ENCODE measurements at places on chromosomes 1 and 21.

DNA sequence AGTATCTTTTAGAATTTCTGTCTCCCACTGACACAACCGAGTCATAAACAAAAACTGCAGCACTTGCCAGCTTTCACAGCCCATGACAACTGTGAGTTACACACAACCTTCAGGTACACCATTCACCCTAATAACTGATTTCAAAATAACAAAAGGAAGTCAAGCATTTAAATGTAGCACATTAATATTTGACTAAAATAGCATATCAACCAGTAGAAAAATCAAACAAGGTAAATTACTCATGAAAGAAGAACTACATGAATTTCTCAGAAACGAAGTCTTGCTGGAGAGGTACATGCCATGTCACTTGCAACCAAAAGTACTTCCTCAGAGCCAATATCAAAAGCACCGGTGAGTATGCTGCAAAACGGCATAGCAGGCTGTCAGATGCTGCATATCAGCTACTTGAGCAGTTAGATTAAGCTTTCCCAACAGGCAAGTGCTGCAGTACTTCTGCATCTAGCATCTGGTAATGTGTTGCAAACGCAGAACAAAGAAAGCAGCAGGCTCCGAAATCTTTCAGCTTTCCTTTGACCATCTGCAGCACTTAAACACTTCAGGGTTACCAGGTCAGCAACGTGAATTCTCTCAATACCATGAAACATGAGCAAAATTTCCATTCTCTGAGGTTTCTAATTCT is 223.2 kb downstream of the SMYD3 start:
- H3K36me3 ChIP-seq = no peaks in the 10 kb centered on the region
- DNase-seq = no peak
- H3K4me3 ChIP-seq = no peak overlapping the region
- H3K27me3 ChIP-seq = no peaks in the 10 kb centered on the region

- DNase-seq = no peak
- no peak overlapping the region for H3K4me3 ChIP-seq
- peaks cover 17% of the 10 kb centered on the region for H3K36me3 ChIP-seq
- H3K27ac ChIP-seq = no peak overlapping the region
- no peaks in the 10 kb centered on the region for H3K27me3 ChIP-seq
Measured at GRCh38 chr21:37195059-37195458, 72.1 kb downstream of the VPS26C start.

GRCh38 chr1:228691211-228691610 is 44.1 kb upstream of the RHOU start:
- H3K27me3 ChIP-seq = peaks cover 6% of the 10 kb centered on the region
- no peaks in the 10 kb centered on the region for H3K36me3 ChIP-seq
- no peak overlapping the region for H3K27ac ChIP-seq
- peaks cover 10% of the 10 kb centered on the region for H3K4me1 ChIP-seq

GRCh38 chr1:89085781-89086180 is 20.8 kb upstream of the GBP1 start:
- H3K27me3 ChIP-seq = no peaks in the 10 kb centered on the region
- DNase-seq = peak; percentile 40
- H3K27ac ChIP-seq = no peak overlapping the region
- no peaks in the 10 kb centered on the region for H3K4me1 ChIP-seq
- no peak overlapping the region for H3K4me3 ChIP-seq
- no peaks in the 10 kb centered on the region for H3K36me3 ChIP-seq

DNA sequence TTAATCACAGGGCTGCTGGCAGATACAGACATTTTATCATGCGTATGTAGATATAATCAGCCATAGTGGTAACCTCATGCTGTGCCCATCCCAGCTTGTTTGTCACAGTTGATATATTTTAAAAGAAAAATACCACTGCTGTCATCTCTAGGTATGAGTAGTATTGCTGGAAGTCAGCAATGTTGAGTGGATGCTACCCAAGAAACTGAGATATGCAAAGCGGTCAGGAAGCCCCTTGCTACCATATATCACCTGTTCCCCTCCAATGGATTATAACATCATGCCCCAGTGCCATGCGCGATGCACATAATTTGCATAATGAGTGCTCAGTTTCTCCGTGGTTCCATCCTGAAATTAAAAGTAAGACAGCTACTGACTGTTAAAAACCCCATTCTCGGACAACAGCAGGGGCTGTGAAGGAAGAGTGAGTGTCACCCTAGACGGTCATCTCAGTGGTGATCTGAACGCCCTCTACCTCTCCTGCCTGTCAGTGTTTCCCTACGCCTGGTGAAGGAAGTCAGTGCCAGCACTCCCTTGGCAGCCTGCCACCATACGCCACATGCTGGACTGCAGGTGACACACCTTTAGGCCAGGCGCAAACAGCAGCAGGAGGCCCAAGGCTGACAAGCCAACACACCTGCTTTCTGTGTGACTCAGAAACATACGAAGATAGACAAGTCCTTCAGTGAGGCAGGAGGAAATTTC is 2.7 kb downstream of the IL10RB start:
- H3K4me1 ChIP-seq = peaks cover 15% of the 10 kb centered on the region
- H3K36me3 ChIP-seq = no peaks in the 10 kb centered on the region
- DNase-seq = peak; percentile 90
- no peaks in the 10 kb centered on the region for H3K27me3 ChIP-seq
- H3K4me3 ChIP-seq = no peak overlapping the region

DNA sequence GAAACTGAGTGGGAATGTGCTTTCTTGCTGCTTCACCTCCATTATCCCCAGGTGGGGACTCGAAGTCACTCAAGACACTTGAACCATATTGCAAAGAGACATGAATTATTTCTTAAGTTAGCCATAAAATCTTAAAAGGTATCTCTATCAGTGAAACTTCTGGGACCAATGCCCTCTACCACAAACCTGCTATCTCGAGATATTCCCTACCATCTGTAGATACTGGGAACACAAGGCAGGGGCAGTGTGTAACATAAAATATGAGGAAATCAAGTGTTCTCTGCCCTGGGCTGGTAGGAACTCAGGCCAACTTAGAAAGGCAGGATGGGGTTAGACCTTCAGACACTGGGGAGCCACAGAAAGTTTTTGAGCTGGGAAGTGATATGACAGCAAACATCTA is 1.3 kb upstream of the CD58 start:
- H3K27ac ChIP-seq = no peak overlapping the region
- DNase-seq = no peak
- no peaks in the 10 kb centered on the region for H3K36me3 ChIP-seq
- H3K4me1 ChIP-seq = peaks cover 30% of the 10 kb centered on the region
- H3K27me3 ChIP-seq = no peaks in the 10 kb centered on the region
- no peak overlapping the region for H3K4me3 ChIP-seq

DNA sequence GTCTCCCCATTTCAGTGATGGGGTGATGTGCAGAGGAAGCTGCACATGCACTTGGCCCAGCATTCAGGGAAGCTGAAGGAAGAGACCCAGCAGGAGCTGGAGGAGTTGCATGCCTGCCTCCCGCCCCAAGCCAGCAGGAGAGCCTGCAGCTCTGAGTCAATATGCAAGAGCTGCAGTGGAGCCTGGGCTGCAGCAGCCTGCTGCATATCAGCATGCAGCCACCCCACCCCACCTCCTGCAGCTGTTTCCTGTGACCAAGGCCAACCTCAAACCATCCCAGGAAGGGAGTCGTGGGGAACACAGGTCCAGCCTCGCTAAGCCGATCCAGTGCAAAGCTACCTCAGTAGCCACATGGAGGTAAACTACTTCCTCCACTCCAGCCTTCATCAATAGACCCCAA is 18.9 kb downstream of the AGT start:
- no peaks in the 10 kb centered on the region for H3K27me3 ChIP-seq
- H3K4me1 ChIP-seq = no peaks in the 10 kb centered on the region
- peaks cover 13% of the 10 kb centered on the region for H3K36me3 ChIP-seq

- H3K4me1 ChIP-seq = peaks cover 24% of the 10 kb centered on the region
- peak overlapping the region; percentile 12 for H3K4me3 ChIP-seq
- H3K27me3 ChIP-seq = no peaks in the 10 kb centered on the region
- H3K36me3 ChIP-seq = no peaks in the 10 kb centered on the region
- H3K27ac ChIP-seq = no peak overlapping the region
- DNase-seq = no peak
Measured at GRCh38 chr1:20358761-20359263, 68.1 kb downstream of the VWA5B1 start.

DNA sequence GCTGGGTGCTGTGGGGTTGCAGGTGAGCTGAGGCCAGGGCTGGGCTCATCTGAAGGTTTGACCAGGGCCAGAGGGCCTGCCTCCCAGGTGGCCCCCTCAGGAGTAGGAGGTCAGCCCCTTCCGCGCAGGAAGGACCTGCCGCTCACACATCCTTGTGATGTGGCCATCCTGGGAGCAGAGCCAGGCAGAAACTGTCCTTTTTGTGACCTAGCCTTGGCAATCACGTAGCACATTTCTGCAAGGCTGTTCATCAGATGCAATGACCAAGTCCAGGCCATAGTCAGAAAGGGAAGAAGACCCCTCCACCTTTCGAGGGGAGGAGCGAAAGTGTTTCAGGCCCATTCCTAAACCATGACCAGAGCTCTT is 55.5 kb upstream of the TRAPPC10 start:
- H3K4me3 ChIP-seq = no peak overlapping the region
- H3K27me3 ChIP-seq = no peaks in the 10 kb centered on the region
- no peaks in the 10 kb centered on the region for H3K36me3 ChIP-seq
- H3K4me1 ChIP-seq = peaks cover 14% of the 10 kb centered on the region
- no peak overlapping the region for H3K27ac ChIP-seq

Data from HCT116 (cell line).